ENCODE measurements at places on chromosomes 12 and 14. TPM values are rescaled to one million over a fixed set of nuclear protein-coding genes. Genes with fewer than 3 reads are reported as not detected.

MMP17 gene
- total RNA-seq, result 16.5 TPM

GRCh38 chr14:68278576-68279436, 459.2 kb downstream of the RAD51B start:
- ATAC-seq, result no peak

DNA sequence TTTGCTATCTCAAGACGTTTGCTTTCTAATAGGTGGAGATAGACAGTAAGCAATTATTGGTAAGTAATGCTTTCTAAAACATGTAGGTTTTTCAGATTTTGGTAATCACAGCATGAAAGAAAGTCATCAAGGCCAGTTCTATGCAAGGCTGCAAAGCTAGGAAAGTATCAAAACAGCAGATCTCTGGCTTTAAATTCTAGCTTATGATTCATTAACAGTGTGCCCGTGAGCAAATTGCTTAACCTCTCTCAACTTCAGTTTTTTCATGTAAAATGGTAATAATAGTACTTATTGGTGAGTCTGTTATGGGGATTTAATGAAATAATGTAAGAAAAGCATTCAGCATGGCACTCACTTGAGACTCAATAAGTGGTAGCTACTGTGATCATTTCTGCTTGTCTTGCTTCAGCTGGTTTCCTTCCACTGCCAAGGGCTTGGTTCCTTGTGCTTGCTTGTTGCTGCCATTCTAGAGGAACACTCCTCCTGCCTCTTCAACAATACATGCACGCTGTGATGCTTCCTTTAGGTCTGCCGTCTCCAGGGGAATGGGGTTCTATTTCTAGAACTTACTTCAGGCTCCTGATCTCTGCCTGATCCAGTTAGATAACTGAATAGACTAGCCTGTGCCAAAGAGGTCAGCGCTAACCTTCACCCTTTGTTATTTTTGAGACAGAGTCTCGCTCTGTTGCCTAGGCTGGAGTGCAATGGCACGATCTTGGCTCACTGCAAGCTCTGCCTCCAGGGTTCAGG, 88.4 kb downstream of the CAND1 start:
- ATAC-seq, result no peak

DNA sequence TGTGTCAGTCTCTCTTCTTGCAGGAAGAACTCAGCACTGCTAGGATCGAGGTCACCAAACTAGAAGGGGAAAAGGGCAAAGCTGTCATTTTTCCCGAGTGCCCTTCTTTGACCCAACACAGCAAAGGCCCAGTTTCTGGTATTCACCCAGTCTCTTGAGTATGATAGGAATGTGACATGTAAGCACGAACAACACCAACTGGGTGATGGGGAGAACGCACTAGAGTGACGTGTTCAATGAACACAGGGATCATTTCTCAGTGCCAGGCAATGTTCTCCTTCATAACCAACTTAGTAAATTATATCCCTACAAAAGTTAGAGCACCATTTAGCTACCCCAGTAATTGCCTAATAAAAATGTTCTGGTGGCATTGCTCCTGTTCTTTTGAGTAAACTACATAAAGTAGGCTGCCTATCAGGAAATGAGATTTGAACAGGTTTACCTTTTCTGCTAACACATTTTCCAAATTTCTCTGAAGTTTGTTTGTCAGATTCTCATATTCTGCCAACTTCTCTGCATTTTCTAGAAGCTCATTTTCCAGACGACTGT, 64.5 kb downstream of the NIN start:
- ATAC-seq, result no peak

DNA sequence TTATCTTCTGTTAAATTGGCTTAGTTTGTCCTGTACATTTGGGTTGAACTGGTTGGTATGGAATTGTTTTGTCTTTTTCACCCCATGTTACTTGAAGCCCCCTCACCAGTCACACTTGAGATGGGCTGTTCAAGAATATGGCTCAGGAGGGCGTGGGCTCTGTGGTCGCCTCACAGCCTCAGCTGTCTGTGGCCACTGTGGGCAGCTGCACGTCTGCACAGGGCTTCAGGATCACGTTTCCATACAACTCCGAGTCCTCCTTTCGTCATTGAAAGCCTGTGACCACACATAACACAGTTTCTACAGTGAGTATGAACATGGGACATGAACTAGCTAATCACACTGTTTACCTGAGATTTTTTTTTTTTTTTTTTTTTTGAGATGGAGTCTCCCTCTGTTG, 81.3 kb downstream of the MOK start:
- no peak for ATAC-seq

- ATAC-seq, result no peak
These were observed 1.5 kb upstream of the HOTAIR start for GRCh38 chr12:53976172-53976822.

GRCh38 chr12:54932038-54932437, 52.5 kb downstream of the TESPA1 start:
- no peak for ATAC-seq

SLC38A2 gene
- total RNA-seq, result 381 TPM

TAS2R20 gene
- 9.8 TPM for total RNA-seq

GRCh38 chr12:109387425-109388166, 39.9 kb downstream of the MYO1H start:
- ATAC-seq, result peak; percentile 41

GRCh38 chr12:127579446-127579845, 687.5 kb upstream of the TMEM132C start:
- no peak for ATAC-seq

RNU4-1 gene
- 8,733 TPM for total RNA-seq

KLHDC1 gene
- 0.91 TPM for total RNA-seq

MTHFD1 gene
- total RNA-seq, result 17.8 TPM

C12orf76 gene
- 14.3 TPM for total RNA-seq

DNA sequence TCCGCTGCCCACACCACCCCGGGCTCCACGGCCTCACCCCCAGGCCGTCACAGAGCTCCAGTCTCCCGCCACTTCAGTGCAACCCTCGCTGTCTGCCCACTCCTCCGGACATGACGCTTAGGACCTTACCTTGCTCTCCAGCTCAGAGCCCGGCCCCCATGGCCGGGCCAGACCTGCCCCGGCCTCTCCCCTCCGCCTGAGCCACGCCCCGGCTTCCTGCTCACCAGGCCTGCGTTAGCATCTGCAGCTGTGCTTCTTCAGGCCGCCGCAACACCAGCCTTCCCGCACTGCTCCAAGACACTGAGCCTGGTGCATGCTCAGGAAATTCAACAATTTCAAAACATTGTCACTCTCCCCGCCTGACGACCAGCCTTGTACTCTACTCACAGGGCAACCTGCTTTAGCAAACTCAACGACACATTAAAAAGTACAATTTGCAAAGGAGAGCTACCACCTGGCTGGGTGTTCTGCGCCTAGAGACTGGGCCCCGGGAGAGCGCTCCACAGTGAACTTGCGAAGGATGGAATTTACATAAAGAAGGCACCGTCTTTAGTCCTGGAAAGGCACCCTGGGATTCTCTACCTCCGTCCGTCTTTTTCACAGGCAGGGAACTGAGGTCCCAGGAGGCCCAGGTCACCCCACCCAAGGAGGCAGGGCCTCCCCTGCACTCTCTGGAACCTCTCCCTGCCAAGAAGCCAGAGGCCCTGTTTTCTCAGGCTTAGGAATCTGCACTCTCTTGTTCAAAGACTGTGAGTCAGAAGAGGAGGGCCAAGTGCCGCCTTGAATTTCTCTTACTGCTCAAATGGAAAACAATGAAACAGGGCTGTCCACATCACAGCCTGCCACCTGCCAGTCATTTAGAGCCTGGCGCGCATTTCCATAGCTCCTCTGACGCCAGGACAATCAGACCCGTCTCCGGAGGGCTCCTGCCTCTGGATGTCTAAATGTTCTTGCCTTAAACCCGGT, 51.3 kb downstream of the STX2 start:
- peak; percentile 73 for ATAC-seq

GRCh38 chr12:14970473-14970872, 2.4 kb upstream of the PDE6H start:
- ATAC-seq, result no peak

BATF gene
- total RNA-seq, result not detected

GRCh38 chr12:82893896-82894295, 207.2 kb downstream of the TMTC2 start:
- ATAC-seq, result no peak

GRCh38 chr12:72995616-72996015, 723.4 kb downstream of the TRHDE start:
- ATAC-seq, result no peak

SP1 gene
- 17.2 TPM for total RNA-seq

- no peak for ATAC-seq
These were observed 466.4 kb downstream of the MED13L start for GRCh38 chr12:115811045-115811444.

AQP6 gene
- 0.31 TPM for total RNA-seq

GRCh38 chr14:105162669-105162979, 6.0 kb downstream of the JAG2 start:
- ATAC-seq, result no peak
